Ascending aorta (tissue), 2 donors: ENCODE measurements at places on chromosomes 7 and 10. TPM values are rescaled to one million over a fixed set of nuclear protein-coding genes. Genes with fewer than 3 reads are reported as not detected.
A peak's percentile ranks its signal among the peaks of the same experiment; 100 is the strongest.

- H3K27me3 ChIP-seq: no peaks in the 10 kb centered on the region
- no peak for DNase-seq
- no peak overlapping the region for H3K4me3 ChIP-seq
- H3K36me3 ChIP-seq: no peaks in the 10 kb centered on the region
- no peak overlapping the region for H3K27ac ChIP-seq
Observed at GRCh38 chr10:78890506-78890905, 178.3 kb upstream of the ZMIZ1 start.

- H3K4me3 ChIP-seq: no peak overlapping the region
- no peaks in the 10 kb centered on the region for H3K36me3 ChIP-seq
- DNase-seq: no peak
- no peak overlapping the region for H3K27ac ChIP-seq
Observed at GRCh38 chr10:60139798-60140566, 233.6 kb upstream of the CCDC6 start.

DNA sequence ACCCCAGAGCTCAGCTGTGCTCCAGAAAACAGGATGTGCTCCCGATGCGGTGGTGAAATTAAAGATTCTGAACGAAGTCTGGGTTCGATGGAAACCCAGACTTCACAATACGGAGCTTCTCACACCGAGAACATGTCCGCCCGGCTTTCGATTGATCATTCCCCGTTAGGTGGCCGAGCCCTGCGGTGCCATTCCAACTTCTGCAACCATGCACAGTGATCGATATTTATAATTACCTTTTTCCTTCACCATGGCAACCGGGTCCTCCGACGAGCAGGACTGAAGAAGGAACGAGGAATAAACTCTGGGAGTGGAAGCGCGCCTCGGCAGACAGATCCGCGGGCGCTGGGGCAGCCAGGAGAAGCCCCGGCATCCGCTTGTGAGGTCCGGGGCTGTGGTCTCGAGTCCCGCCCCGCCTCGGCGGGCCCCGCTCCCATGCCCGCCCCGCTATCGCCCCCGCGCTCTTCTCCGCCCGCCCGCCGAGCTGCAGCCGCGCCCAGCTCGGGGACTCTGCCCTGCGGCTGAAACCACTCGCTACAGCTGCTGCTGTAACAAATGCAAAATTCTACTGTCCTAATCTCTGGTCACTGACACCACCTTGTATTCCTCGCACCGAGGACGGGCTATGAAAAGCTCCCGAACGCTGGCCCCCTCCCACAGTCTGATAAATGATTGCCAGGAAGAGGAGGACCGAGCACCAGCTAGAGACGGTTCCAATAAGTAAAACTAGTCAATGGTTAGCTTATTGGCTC, 26.2 kb downstream of the ABLIM1 start:
- peak overlapping the region; percentile 69 for H3K4me3 ChIP-seq
- H3K27me3 ChIP-seq: no peaks in the 10 kb centered on the region
- peak overlapping the region; percentile 70 for H3K27ac ChIP-seq
- H3K36me3 ChIP-seq: no peaks in the 10 kb centered on the region
- no peak for DNase-seq
- H3K4me1 ChIP-seq: peaks cover 3% of the 10 kb centered on the region

DNA sequence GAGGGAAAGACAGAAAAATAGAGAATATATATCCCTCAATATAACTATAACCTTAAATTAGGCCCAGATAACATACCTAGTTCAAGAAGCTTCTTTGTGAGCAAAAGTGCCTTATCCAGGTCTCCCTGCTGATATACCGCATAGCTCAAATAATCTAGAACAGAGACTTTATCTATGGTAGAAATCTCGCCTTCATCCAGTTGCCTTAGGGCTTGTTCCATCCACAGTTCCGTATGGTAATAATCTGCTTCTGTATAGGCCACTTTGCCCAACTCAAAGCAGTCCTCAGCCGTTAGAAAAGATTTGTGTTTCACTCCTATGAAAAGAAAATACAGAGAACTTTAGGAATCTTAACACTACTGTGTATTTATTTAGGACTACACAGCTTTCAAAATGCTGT, 43.4 kb downstream of the P4HA1 start:
- H3K4me3 ChIP-seq: no peak overlapping the region
- no peaks in the 10 kb centered on the region for H3K27me3 ChIP-seq
- H3K27ac ChIP-seq: no peak overlapping the region
- DNase-seq: no peak

DNA sequence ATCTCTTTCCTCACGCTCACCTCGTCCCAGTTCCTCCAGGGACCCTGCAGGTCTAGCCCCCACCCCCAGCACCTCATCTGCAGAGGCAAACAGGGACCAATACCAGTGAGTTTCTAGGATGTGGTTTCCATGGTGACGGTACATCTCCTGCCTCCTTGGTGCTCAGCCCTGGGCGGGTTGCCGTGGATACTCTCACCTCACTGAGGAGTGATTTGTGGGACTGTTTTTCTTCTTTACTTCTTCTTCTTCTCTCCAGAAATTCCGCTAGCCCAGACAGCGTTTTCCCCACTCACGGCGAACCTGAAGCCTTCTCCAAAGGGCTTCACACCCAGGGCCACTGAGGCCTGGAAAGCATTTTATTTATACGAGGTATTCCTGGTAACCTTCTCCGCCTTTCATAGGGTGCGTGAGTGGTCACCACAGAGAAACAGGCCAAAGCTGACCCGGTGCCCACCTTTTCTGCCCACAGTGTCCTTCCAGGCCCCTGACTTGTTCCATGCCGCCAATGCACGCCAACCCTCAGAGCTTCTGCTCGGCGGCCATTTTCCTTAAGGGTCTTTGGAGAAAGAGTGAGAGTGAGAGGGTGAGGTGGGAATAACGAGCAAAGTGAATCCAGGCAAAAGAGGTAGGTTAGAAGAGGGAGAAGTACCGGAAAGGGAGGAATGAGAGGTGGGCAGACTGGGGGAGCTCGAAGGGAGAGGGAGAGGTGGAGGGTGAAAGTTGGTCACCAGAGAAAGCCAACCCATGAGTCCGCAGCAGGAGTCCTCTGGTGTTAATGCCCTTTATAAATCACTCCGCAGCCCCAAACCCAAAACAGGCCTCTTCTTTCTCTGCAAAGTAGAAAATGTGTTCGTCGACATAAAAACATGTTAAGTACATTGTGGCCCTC, 15.5 kb downstream of the FAM241B start:
- no peak for DNase-seq
- H3K4me1 ChIP-seq: peaks cover 5% of the 10 kb centered on the region
- no peak overlapping the region for H3K27ac ChIP-seq
- H3K27me3 ChIP-seq: no peaks in the 10 kb centered on the region
- H3K4me3 ChIP-seq: no peak overlapping the region
- H3K36me3 ChIP-seq: no peaks in the 10 kb centered on the region

DNA sequence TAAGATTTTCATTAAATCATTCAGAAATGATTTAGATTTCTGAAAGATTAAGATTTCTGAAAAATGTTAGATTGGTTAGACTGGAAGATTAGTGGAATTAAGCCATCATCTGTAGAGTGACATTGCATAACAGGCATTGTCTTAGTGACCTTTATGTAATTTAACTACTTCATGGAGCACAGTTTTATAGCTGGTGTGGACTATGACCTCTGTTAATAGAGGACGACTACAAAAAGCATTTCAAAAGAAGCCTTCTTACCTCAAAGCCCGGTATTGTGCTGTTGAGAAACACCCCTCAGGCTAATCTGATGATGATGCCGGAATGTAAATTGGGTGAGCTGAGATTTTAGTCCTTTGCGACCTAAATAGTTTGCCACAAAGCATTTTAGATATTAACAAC, 55.6 kb downstream of the GALNT11 start:
- no peak overlapping the region for H3K27ac ChIP-seq
- H3K36me3 ChIP-seq: no peaks in the 10 kb centered on the region
- no peak for DNase-seq
- H3K4me1 ChIP-seq: peaks cover 8% of the 10 kb centered on the region
- H3K4me3 ChIP-seq: no peak overlapping the region

Gene PPP1R3C
- 2.0 TPM for total RNA-seq
